Fibroblast of lung (primary cell): ENCODE measurements at places on chromosomes 1 and 21. TPM values are rescaled to one million over a fixed set of nuclear protein-coding genes. Genes with fewer than 3 reads are reported as not detected.

- DNase-seq, result no peak
Measured at GRCh38 chr1:115314092-115314491, 24.0 kb downstream of the NGF start.

DNA sequence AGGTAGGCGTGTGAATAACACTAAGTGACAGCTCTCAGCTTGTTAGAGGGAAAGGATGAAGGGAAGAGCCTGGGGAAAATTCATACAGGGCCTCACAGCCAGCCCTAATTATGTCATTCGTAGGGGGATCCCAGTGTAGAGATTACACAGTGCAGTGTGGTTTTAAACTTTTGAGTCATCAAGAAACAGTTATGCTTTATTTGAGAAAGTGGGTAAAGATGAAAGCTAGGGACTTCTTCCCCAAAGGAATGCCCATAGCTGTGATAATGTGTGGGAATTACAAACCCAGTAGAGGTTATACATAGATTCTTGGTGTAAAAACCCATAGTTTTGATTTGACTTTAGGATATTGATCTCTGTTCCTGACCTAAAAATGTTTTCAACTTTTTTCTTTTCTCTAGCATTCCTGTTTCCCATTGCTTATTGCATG, 1.9 kb downstream of the TTF2 start:
- DNase-seq, result peak; percentile 45

GRCh38 chr21:36384885-36385232, 333 bp upstream of the CHAF1B start:
- no peak for DNase-seq

PARS2 gene
- total RNA-seq, result 4.4 and 5.4 TPM in 2 replicates

CADM3 gene
- 2.1 TPM in 1 of 2 replicates, not detected in the other for total RNA-seq

CCDC181 gene
- total RNA-seq, result 0.66 and 0.77 TPM in 2 replicates

FCER1G gene
- not detected in 2 replicates for total RNA-seq
